ENCODE measurements at places on chromosomes 3 and 15. TPM values are rescaled to one million over a fixed set of nuclear protein-coding genes. Genes with fewer than 3 reads are reported as not detected.

Gene SMCO1
- not detected for total RNA-seq

Gene TIGIT
- total RNA-seq: 3.3 TPM

Gene SERPINI1
- 1.9 TPM for total RNA-seq

Gene GOLGA8M
- total RNA-seq: 0.78 TPM

Gene SLC2A2
- not detected for total RNA-seq

Gene CYP19A1
- 0.07 TPM for total RNA-seq

Gene CFAP100
- total RNA-seq: not detected

Gene CRYGS
- 4.0 TPM for total RNA-seq

Gene CACNA2D3
- not detected for total RNA-seq

Gene KCNAB1
- total RNA-seq: not detected

Gene LRRIQ4
- total RNA-seq: 0.29 TPM

GRCh38 chr15:48385031-48385830 lies 54.0 kb downstream of the DUT start:
- DNase-seq: no peak

GRCh38 chr3:10655105-10655504 lies 149.7 kb upstream of the ATP2B2 start:
- no peak for DNase-seq

- no peak for DNase-seq
These were observed 48.9 kb upstream of the POLG start for GRCh38 chr15:89383365-89384175.

- DNase-seq: no peak
These were observed 48.0 kb upstream of the RAB6B start for GRCh38 chr3:133943639-133944141.

DNA sequence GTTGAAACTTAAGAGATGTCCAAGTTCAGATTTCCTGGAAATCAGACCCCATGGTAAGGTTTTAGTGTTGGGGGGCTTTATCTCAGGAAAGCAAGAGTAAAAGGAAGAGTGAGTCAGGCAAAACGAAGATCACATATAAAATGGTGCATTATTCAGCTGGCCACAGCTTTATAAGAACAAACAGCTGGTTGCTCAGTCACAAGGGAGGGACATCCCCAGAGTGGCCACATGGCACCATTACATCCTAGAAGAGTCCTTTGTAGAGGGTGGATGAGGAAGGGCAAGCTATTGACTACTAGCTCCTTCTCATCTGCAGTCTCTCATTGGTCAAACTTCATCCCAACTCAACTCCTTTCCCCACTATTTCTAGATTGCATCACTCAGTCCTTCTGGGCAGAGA lies 68.3 kb upstream of the COL8A1 start:
- no peak for DNase-seq

GRCh38 chr3:60048447-60048848 lies 998.6 kb upstream of the CFAP20DC start:
- no peak for DNase-seq

- DNase-seq: no peak
These were observed 64.4 kb downstream of the ABI3BP start for GRCh38 chr3:100928638-100929428.

- no peak for DNase-seq
These were observed 26.1 kb downstream of the GRK7 start for GRCh38 chr3:141789281-141789680.

- DNase-seq: no peak
These were observed 30.5 kb downstream of the PCSK6 start for GRCh38 chr15:101458908-101459578.

- no peak for DNase-seq
These were observed 41.1 kb downstream of the NGRN start for GRCh38 chr15:90306560-90306959.

Data from activated B cell treated with CpG ODN at 0.5 μM for 24 hours (primary cell).